ENCODE measurements at places on chromosomes 1 and 21.

DNA sequence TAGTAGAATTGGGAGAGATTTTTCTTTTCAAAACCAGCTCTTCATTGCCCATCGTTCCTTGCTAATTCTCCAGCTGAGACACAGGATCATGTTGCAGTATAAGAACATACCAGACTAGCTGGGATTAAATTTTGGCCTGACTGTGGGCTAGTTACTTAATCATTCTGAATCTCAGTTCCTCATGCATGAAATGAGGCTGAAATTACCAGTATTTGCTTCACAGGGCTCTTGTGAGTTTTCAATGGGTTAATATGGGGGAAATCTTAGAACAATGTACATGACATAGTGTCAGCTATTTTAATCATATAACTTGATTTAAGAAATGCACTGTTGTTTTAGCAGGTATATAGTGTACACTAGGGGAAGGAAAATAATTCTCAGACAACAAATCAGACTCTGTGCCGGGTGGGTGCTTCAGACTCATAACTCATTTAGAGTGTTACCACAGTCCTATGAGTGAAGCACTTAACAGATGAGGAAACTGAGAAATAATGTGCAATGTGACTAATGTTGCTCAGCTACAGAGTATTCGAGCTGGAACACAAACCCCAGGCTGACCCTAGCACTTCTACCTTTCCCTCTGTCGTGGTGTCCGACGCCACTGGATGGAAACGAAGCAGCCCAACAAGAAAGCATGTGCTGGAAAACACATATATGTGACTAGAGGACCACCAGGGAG, 137.6 kb upstream of the SGIP1 start:
- no peak for DNase-seq

GRCh38 chr1:19372602-19373001, 60.5 kb downstream of the SLC66A1 start:
- no peak for DNase-seq

- no peak for DNase-seq
Observed at GRCh38 chr1:76125473-76126219, 51.1 kb downstream of the ST6GALNAC3 start.

DNA sequence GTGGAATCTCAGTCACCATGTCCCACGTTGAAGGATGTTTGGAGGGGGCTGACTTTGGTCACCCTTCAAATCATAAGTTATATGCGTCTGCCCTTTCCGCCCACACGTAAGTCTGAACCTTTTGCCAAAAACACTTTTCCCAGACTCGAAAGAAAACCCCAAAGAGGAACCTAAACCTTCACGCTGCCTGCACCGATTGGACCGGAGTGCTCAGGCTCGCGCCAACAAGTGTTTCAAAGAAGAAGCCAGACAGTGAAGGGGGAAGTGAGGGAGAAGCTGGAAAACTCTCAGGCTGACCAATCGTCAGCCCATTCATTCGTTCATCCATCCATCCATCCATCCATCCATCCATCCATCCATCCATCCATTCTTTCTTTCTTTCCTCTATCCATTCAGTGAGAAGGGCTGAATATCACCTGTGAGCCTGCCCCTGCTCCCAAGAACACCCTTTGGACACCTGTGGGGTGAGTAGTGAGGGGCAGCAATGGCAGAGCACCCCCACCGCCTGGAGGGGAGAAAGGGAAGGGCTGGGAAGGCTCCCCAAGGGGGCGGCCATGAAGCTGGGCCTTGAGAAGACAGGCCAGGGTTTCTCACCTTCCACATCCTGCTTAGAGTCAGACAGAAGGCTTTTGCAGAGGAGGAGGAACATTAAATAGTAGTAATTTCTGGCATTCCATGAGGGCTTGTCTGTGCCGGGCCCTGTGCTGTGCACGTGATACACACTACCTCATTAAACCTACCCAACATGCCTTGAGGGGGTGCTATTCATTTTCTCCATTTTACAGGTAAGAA, 27.1 kb upstream of the RUNX3 start:
- no peak for DNase-seq

DNA sequence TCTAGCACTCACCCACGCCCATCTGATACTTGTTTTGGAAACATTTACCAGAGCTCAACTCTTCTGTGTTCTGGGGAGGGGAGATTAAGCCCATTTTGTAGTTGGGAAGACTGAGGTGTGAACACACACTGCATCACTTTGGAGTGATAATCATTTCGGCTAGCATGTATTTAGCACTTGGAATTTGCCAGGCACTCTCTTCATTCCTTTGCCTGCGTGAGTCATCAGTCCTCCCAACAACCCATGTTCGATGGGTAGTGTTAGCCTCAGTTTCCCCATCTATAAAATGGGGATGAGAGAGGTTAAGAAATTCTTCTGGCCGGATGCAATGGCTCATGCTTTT, 182.8 kb upstream of the TMEM51 start:
- DNase-seq = no peak

- no peak for DNase-seq
Observed at GRCh38 chr1:3992746-3993145, 92.7 kb upstream of the C1orf174 start.

- DNase-seq = no peak
Observed at GRCh38 chr1:162193815-162194214, 124.3 kb downstream of the NOS1AP start.

DNA sequence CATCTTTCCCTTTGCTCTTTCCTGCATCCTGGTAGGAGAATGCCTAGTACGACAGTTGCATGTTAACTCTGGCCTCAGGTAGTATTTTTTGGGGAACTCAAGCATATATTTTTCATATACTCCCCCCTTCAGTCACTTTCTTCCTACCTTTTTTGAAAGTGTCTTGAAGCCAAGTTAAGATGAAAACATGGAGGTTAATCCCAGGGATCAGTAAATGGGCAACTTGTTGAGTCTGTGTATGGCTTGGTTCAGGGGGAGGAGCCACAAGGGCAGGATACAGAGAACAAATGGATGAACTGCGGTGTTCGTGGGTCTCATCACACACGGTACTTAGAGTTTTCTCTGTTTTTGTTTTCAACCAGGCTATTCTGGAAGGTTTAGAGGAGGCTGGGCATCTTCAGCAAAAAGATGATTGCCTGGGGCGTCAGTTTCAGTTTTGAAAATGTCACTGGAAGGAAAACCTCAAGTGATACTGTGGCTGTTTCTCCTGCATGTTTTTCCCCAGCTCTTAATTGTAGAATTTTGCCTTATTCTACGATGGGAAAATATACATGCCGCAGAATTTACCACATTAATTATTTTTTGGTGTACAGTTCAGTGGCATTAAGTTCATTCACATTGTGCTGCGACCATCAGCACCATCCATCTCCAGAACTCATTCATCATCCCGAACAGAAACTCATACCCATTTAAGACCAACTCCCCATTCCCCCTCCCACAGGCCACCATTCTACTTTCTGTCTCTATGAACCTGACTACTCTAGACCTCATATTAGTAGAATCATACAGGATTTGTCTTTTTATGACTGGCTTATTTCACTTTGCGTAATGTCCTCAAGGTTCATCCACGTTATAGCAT, 71.5 kb downstream of the MAP10 start:
- no peak for DNase-seq

- peak; percentile 69 for DNase-seq
Observed at GRCh38 chr1:42177541-42177981, 13.0 kb upstream of the GUCA2A start.

DNA sequence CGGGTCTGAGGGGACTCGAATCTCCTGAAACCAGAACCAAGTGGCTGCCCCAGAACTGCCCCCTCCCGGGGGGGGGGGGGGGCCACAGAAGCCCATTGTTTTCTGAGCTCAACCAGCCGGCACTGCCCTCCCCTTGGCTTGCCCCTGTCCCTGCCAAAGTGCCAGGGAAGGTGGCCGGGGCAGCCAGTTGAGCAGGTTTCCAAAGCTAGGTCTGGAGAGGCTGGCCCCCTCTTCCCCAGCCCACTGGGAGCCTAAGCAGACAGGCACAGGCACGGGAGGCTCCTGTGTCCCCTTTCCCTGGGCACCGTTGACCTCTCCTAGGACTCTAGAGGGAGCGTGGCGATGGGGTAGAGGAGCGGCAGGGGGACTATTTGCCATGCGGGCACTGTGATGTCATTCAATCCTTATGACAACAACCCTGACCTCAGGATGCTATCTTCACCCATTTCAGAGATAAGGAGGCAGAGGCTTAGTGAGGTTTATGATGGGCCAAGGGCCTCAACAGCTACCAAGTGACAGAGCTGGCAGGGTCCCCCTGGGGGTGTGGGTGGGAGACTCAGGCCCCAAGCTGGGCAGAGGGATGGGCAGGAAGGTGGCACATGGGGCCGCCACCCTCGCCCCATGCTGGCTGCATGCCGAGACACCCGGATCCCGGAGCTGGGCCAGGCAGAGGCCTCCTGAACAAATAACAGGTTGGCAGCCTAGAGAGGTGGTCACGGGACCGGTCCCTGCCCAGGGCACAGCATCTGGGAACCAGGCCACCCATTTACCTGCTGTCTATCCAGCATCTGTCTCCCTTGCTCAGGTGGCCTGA, 35.0 kb downstream of the RAP1GAP start:
- DNase-seq = no peak

- no peak for DNase-seq
Observed at GRCh38 chr1:235710687-235711086, 61.1 kb upstream of the GNG4 start.
